ENCODE measurements at places on chromosomes 3 and 15.

- DNase-seq: no peak
Observed at GRCh38 chr15:87597346-87598052, 659.0 kb downstream of the NTRK3 start.

DNA sequence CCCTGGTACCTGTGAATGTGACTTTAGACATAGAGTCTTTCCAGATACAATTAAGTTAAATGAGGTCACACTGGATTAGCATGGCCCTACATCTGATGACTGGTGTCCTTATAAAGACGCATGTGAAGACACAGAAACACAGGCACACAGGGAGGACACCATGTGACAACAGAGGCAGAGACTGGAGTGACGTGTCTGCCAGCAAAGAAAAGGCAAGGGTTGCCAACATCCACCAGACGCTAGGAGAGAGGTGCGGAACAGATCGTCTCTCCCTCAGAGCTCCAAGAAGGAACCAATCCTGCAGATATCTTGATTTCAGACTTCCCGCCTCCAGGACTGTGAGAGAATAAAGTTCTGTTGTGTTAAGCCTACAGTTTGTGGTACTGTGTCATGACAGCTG is 42.8 kb downstream of the CX3CR1 start:
- DNase-seq: no peak

GRCh38 chr3:123385981-123386380 is 62.9 kb downstream of the ADCY5 start:
- no peak for DNase-seq

GRCh38 chr3:10561946-10562560 is 56.7 kb upstream of the ATP2B2 start:
- DNase-seq: no peak

DNA sequence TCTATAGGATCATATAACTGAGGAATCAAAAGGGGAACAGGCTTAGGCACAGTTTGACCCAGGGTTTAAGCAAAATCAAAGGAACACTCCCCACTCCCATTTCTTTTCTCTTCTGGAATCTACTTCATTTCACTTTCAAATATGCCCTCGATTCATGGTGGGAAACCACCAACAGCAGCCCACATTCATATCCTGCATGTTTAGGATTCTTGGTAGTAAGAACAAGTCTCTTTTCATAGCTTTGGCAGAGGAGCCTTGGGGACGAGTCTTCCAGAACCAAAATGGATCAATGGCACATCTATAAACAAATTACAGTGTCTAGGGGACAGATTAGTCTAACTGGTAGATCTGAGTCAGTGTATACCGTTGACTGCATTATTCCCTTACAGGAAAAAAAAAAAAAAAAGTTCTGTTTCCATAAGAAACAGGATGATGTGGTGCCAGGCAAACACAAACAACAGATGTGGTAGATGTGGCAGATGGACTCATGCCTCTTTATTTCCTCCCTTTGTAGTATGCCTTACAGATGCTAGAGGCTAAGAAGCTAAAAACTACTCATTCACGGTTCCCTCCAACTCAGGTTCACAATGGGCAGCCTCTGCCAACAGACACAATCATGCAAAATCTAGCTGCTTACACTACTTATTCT is 578.3 kb upstream of the ADAMTS9 start:
- no peak for DNase-seq
